ENCODE measurements at places on chromosomes 12 and 14. TPM values are rescaled to one million over a fixed set of nuclear protein-coding genes. Genes with fewer than 3 reads are reported as not detected.
A peak's percentile ranks its signal among the peaks of the same experiment; 100 is the strongest.

Gene ITFG2
- total RNA-seq: 24.6 TPM

Gene COX8C
- not detected for total RNA-seq

Gene MYF5
- not detected for total RNA-seq

Gene BHLHE41
- total RNA-seq: 4.7 TPM

Gene SLC16A7
- total RNA-seq: 10.0 TPM

Gene LRRC43
- not detected for total RNA-seq

Gene SRSF9
- total RNA-seq: 297 TPM

Gene BCL2L14
- total RNA-seq: 0.30 TPM

Gene PRPH
- total RNA-seq: 6.7 TPM

Gene CLEC14A
- total RNA-seq: 0.10 TPM

DNA sequence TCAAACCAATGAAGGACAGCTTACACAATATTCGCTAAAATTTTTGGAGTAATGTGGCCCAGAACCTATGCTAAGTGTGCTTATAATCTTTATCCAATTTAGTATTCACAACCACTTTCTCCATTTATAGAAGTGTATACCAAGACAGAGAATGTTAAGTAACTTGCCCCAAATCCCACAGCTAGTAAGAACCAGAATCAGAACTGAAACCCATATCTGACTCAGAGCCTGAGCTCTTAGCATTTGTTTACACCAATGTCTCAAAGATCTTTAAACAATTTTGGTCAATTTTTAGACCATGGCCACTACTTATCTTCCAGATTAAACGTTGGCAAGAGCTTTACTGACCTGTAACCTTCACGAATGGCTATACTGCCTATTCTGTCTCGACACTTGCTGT is 53.0 kb downstream of the PAPLN start:
- no peaks in the 10 kb centered on the region for H3K27me3 ChIP-seq
- no peak overlapping the region for H3K4me3 ChIP-seq
- peaks cover 4% of the 10 kb centered on the region for H3K36me3 ChIP-seq
- no peak for DNase-seq
- no peak overlapping the region for H3K27ac ChIP-seq

DNA sequence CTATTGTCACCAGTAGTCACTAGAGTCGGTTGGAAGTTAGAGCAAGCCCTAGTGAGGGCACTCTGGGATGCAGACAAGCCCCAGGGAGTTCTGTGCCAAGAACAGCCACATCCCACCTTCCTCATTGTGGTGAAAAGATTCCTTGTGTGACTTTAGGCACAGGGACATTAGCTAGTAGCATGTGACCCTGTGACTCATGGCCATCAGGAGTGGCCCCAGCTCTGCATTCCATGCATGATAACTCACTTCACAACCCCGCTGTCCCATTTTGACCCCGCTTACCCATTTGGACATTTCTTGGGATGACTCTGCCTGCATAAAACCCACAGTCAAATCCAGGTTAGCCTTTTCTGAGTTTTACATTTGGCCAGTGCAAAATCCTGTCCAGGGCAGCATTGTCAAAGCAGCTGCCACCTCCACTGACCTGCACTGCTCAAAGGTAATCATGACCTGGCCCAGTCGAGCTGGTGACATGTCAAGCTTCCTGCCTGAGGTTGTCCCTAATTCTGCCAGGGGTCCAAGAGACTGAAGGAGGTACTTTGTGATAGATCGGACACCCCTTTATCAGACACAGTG is 430.5 kb downstream of the DPF3 start:
- peak overlapping the region; percentile 24 for H3K27ac ChIP-seq
- H3K4me1 ChIP-seq: peaks cover 14% of the 10 kb centered on the region
- H3K36me3 ChIP-seq: no peaks in the 10 kb centered on the region
- H3K27me3 ChIP-seq: no peaks in the 10 kb centered on the region
- peak overlapping the region; percentile 39 for H3K4me3 ChIP-seq

DNA sequence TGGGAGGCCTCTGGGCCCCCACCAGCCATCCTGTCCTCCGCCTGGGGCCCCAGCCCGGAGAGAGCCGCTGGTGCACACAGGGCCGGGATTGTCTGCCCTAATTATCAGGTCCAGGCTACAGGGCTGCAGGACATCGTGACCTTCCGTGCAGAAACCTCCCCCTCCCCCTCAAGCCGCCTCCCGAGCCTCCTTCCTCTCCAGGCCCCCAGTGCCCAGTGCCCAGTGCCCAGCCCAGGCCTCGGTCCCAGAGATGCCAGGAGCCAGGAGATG is 729 bp upstream of the GAPDH start:
- no peak for DNase-seq
- H3K36me3 ChIP-seq: peaks cover 31% of the 10 kb centered on the region
- peak overlapping the region; percentile 96 for H3K4me3 ChIP-seq
- H3K27me3 ChIP-seq: no peaks in the 10 kb centered on the region
- peaks cover 15% of the 10 kb centered on the region for H3K4me1 ChIP-seq
- H3K27ac ChIP-seq: peak overlapping the region; percentile 99

- no peak overlapping the region for H3K4me3 ChIP-seq
- H3K27ac ChIP-seq: no peak overlapping the region
- H3K27me3 ChIP-seq: no peaks in the 10 kb centered on the region
- no peaks in the 10 kb centered on the region for H3K4me1 ChIP-seq
- no peak for DNase-seq
- no peaks in the 10 kb centered on the region for H3K36me3 ChIP-seq
Measured at GRCh38 chr12:124077701-124078100, 104.7 kb downstream of the ZNF664 start.

- peak; percentile 42 for DNase-seq
- H3K36me3 ChIP-seq: no peaks in the 10 kb centered on the region
- no peak overlapping the region for H3K4me3 ChIP-seq
- peaks cover 9% of the 10 kb centered on the region for H3K4me1 ChIP-seq
- no peak overlapping the region for H3K27ac ChIP-seq
Measured at GRCh38 chr12:98653866-98654493, 8.9 kb downstream of the APAF1 start.

DNA sequence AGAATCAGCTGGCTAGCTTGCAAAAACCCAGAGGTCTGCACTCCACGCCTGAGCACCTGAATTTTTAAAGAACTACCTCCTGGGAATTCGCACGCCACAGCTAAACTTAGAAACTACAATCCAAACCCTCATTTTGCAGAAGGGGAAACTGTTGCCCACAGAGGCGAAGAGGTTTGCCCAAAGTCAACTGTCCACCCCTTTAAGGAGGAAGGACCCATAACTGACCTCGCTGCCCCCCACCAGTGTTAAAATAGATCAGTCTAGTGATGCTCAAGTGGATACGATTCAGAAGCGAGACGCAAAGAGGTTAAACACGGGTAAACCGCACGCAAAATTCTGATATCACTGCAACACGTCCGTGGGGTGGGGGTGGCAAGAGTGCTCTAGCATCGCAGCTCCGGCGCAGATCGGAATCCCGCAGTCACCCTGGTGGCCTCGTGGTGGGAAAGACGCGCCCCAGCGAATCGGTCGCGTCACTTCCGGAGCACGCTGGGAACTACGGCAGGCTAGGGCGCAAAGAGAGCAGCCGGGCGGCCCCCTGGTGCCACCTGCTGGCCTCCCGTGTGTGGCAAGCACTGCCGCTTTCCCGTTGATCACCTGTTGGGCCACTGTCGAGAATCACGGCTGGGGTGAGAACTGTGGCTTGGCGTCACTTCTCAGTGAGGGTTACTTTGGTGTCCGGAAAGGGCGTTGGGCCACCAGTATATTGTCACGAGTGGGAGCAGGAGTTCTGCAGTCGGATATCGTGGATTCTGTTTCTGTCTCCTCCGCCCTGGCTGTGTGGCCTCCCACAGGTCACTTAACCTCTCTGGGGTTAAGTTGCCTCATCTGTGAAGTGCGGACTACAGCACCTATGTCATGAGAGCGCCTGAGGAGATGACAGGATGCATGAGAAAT is at the start of gene ALKBH2:
ALKBH2 (minus strand) TSS at position 451 of the 897 bp plus-strand sequence. CDS start 686 bp downstream, outside the sequence.
- peak; percentile 88 for DNase-seq
- peak within 1 kb of the TSS; percentile 40 for H3K27ac ChIP-seq
- H3K27me3 ChIP-seq: no peaks in the 10 kb centered on the region
- H3K4me1 ChIP-seq: peaks cover 34% of the 10 kb centered on the region
- peaks cover 4% of the 10 kb centered on the region for H3K36me3 ChIP-seq
- peak within 1 kb of the TSS; percentile 57 for H3K4me3 ChIP-seq

- no peaks in the 10 kb centered on the region for H3K4me1 ChIP-seq
- no peak overlapping the region for H3K4me3 ChIP-seq
- no peak overlapping the region for H3K27ac ChIP-seq
Measured at GRCh38 chr14:56211844-56212243, 93.6 kb downstream of the PELI2 start.

DNA sequence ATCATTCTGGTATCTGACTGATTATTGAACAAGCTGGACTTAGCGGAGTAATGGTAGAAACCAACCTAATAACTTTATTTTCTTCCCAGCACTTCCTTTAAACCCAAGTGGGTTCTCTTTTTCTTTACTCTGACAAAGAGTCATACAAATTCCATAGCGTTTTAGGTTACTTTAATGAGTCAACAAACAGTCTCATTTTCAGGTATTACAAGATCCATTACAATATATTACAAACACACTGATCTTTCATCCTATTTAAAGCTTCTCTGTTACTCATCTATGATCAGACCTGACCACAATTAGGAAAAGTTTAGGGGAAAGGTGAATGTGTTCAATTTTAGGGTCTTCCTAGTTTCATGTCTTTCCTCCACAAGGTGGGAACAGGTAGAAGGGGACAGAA is 39.4 kb upstream of the PTPRQ start:
- H3K27ac ChIP-seq: no peak overlapping the region
- H3K27me3 ChIP-seq: no peaks in the 10 kb centered on the region
- no peaks in the 10 kb centered on the region for H3K4me1 ChIP-seq
- no peak for DNase-seq
- no peaks in the 10 kb centered on the region for H3K36me3 ChIP-seq

GRCh38 chr14:36214476-36215216 is 38.1 kb upstream of the PTCSC3 start:
- H3K27me3 ChIP-seq: peaks cover 41% of the 10 kb centered on the region
- H3K4me3 ChIP-seq: no peak overlapping the region
- H3K27ac ChIP-seq: no peak overlapping the region
- no peaks in the 10 kb centered on the region for H3K4me1 ChIP-seq
- DNase-seq: no peak

DNA sequence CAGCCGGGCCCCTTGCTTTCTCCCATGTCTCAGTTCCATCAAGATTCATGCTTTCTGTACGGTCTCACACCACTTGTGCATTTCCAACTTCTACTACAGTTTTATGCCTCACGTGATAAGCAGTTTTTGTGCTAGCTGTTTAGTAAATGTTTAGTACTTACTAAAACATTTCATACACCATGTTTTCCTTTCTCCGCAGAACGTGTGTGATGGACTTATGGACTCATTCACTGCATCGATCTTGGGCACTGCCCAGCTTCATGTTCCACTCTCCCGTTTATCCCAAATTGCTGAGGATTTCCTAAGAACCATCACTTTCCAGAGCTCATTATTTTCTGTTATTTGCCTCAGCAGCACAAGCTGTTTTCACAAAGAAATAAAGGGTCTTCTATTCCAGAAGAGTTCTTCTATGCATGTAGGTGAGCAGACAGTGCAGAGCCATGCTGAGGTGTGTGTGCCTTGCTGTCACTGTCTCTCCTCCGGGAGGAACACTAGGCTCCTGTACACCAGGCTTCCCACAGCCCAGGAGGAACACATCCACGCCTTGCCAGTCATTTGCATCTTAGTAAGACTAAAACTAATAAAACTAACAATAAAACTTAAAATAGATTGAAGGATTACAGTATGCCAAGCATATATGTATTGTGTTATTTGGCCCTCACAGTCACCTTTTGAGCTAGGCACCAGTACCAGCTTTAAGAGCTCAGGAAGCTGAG is 90.3 kb upstream of the EEA1 start:
- DNase-seq: no peak
- no peak overlapping the region for H3K27ac ChIP-seq
- H3K4me3 ChIP-seq: no peak overlapping the region

- no peak for DNase-seq
- no peaks in the 10 kb centered on the region for H3K4me1 ChIP-seq
- no peak overlapping the region for H3K27ac ChIP-seq
- no peak overlapping the region for H3K4me3 ChIP-seq
Measured at GRCh38 chr12:57012600-57013465, 3.5 kb downstream of the TAC3 start.

- no peaks in the 10 kb centered on the region for H3K36me3 ChIP-seq
- H3K27ac ChIP-seq: no peak overlapping the region
- H3K4me1 ChIP-seq: no peaks in the 10 kb centered on the region
- no peak for DNase-seq
Measured at GRCh38 chr12:46788072-46788887, 37.5 kb downstream of the SLC38A4 start.

DNA sequence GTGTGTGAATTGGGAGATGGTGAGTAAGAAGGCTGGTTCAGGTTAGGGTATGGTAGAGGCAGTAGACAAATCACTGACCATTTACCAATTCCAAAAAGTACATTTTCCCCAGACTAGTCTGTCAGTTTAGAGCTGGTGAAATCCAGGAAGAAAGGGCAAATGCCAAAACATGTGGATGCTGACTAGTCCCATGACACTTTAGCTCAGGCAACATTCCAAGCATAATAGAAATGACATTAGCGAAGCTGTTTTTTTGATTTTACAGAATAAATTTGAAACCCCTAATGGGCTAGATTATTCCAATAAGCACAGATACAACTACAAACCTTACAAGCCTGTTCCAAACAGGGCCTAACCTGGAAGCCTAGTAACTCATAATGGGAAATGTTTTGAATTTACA is 884.2 kb downstream of the FLRT2 start:
- H3K27ac ChIP-seq: no peak overlapping the region
- no peaks in the 10 kb centered on the region for H3K36me3 ChIP-seq
- no peaks in the 10 kb centered on the region for H3K4me1 ChIP-seq
- no peaks in the 10 kb centered on the region for H3K27me3 ChIP-seq

GRCh38 chr12:93957168-93957567 is 191.2 kb upstream of the PLXNC1 start:
- H3K4me3 ChIP-seq: no peak overlapping the region
- no peaks in the 10 kb centered on the region for H3K4me1 ChIP-seq
- DNase-seq: no peak
- H3K36me3 ChIP-seq: no peaks in the 10 kb centered on the region

- H3K4me3 ChIP-seq: no peak overlapping the region
- peaks cover 22% of the 10 kb centered on the region for H3K4me1 ChIP-seq
- no peaks in the 10 kb centered on the region for H3K36me3 ChIP-seq
- H3K27me3 ChIP-seq: no peaks in the 10 kb centered on the region
- H3K27ac ChIP-seq: no peak overlapping the region
Measured at GRCh38 chr12:13376610-13377373, 180.3 kb downstream of the EMP1 start.

DNA sequence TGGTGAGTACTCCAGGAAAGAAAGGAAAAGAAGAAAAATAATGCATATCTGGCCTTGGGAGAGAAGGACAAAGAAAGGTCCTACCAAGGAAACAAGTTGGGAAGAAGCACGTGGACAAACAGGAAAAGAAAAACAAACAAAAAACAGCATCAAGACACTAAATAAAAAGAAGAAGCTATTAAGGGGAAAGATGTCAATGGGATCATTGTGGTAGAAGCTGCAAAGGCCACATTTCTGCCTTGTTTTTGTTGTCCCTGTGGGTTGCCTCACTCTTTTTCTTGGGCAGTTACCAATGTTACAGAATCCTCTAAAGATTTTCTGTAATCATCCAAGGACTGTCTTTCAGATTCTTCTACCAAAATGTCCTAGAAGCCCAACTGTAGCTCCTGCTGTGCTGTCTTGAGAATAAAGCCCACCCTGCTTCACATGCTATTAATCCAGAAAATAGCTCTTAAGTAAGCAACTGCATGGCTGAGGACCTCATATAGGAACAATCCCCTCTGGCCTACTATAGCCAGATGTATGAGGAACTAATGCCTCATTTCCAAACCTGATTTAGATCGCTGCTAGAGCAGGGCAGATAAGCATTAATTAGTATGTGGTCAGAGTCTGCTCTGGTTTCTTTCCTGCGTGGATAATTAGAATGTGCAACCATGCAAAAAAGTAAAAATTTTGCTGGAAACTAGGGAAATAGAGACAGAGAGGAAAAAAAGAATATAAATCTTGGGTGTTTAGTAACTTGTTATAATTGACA is 10.2 kb upstream of the CPNE8 start:
- H3K27me3 ChIP-seq: no peaks in the 10 kb centered on the region
- no peaks in the 10 kb centered on the region for H3K36me3 ChIP-seq
- DNase-seq: no peak
- H3K27ac ChIP-seq: no peak overlapping the region
- no peaks in the 10 kb centered on the region for H3K4me1 ChIP-seq

Measured in HCT116 (cell line).